Activated CD8-positive, alpha-beta memory T cell treated with anti-CD3 and anti-CD28 coated beads for 1 hour (primary cell): ENCODE measurements at places on chromosomes 3 and 15.

DNA sequence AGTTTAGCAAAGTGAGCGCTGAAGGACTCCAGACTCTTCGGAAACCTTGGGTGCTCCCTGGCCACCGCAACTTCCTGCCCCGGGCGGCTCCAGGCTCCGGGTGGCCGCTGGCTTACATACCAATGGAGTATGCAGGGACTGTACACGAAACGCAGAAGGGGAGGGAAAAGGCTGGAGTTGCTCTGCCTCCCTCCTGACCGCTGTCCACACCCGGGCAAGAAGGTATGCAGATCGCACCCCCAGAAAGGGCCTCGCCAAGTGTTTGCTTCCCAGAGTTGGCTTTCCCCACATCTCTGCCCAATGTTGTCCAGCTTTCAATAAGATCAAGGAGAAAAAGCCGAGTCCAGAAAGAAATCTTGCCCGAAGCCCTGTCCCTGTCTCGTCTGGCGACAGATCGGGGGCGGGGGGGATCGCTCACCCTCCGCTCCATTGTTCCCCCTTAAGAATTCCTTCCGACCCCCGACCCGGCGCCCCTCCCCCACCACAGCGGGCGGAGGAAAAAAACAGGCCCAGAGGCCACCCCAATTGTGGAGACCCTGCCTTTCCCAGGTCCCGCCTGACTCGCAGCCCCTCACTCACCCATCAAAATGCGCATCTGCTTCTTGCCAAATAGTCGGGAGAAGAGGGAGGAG is 533 bp downstream of the ARF4 start:
- DNase-seq = peak; percentile 48

DNA sequence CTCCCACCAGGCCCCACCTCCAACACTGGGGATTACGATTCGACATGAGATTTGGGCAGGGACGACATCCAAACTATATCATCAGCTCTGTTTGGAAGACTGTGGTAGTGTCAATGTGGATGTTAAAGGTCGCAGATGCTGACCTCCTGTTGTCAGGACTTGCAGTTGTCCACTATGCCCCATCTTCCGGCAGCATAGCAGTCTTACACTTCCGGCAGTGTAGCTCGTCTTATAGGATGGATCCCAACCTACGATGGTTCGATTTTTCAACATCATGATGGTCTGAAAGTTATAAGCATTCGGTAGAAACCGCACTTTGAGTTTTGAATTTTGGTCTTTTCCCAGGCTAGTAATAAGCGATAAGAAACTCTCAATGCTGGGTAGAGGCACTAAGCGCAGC is 20.6 kb downstream of the CLRN1 start:
- no peak for DNase-seq

- DNase-seq = no peak
These were observed 847.2 kb downstream of the TUSC7 start for GRCh38 chr3:117556646-117557407.

DNA sequence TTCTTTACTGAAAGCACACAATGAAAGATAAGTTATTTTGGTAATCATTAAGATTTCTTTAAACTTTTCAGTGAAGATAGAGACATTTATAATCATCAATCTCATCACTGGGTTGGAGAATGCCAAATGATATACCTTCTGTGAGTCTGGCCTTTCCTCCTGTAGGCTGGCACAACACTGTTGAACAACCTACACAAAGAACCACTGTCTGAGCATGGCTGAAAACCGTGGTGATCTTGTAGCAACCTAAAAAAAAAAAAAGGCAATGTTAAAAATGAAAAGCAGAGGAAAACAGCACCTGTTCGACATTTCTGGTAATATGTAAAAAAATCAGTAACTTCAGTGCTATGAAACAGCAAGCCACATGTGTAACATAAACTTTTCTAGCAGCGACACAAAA is 1.8 kb downstream of the RPS27L start:
- DNase-seq = no peak

GRCh38 chr3:52435246-52436101 is 9.4 kb downstream of the SEMA3G start:
- DNase-seq = no peak

DNA sequence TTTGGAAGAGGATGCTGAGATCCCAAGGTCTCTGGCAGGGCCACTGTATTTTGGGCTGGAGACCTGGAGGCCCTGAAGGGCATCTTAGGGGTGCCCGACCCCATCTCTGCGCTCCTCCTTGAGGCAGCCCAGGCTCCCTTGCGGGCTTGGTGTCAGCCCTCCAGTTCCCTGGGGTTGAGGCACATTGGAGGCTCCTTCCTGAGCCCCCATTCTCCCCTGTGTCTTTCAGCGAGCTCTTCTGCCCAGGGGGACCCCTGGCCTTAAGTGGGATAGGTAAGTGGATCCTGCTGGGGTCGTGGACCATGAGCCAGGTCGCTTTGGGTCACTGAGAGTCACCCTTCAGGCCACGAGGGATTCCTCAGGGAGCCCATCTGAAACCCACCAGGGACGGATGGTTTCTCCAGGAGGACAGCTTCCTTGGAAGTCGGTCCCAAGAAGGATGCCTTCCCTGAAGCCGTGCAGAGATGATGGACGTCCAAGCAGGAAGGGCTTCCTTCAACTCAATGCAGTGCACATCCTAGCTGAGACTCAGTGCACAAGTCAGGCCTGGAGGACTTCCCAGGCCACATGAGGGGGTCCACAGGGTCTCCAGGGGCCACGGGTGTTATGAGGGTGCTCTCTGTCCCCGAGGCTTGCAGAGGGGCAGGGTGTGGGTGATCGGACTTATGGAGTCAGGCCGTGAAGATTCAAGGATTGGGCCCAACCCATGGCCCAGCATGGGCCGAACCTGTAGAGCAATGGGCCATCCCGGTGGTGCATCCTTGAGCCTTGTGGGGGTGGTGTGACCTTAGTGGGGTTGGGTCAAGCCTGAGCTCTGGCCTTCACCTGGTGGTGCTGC is 224.3 kb downstream of the SNRPN start:
- no peak for DNase-seq

- no peak for DNase-seq
These were observed 32.4 kb downstream of the FAH start for GRCh38 chr15:80185152-80185551.

DNA sequence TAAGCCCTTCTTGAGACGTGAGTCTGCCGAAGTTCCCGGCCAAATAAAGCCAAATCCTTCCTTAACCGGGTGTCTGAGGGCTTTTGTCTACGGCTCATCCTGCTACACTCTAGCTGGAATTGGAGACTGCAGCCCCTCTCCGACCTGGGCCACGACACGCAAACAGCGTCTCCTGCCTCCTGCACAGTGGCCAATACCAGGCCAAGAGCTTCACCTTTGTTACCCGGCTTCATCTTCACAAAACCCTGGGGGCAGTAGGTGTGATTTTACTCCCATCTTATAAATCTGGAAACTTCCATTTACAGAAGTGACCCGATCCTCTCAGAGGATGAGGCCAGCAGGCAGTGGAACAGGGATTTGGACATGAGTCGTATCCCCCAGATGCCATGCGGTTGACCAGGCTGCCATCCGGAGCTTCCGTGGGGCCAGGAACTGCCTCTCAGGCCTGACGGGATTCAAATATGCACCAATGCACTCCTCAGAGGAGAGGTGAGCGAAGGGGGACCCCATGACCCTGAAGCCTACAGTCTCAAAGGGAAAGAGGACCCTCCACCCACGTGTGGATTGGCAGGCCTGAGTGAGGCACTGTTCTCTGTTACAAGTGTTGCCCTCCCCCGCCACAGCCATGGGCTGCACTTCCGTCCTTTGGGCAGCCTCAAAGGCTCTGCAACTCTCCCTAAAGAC is 53.2 kb upstream of the KLF13 start:
- no peak for DNase-seq

DNA sequence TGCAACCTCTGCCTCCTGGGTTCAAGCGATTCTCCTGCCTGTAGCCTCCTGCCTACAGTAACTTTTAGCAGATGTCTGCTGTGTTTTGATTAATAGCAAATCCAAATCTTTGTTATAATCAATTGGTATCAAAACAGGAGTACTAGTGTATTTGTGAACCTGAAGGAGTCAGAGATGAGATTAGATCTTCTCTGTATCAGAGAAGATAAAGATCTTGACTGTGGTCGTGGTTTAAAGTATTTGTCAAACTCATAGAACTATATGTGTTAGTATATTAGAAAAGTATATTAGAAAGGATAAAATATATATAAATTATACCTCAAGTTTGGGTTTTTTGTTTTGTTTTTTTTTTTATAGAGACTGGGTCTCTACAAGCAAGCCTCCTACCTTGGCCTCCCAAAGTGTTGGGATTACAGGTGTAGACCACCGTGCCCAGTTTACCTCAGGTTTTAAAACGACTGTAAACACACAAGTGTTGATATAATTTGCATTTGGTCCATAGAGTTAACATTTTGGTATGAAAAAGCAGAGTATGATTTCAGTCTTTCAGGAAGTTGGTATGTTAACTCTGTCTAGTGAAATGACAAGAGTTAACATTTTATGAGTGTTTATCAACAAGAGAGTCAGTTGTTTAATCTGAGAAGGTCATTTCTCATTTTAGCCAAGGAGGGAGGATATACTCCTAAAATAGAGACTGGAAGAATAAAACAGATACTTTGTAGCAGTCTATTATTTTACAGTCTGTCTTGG is 18.3 kb downstream of the RTF1 start:
- no peak for DNase-seq

- DNase-seq = no peak
These were observed 52.8 kb downstream of the RASA2 start for GRCh38 chr3:141539431-141540187.

GRCh38 chr15:28995705-28996104 is 109.9 kb downstream of the APBA2 start:
- no peak for DNase-seq

DNA sequence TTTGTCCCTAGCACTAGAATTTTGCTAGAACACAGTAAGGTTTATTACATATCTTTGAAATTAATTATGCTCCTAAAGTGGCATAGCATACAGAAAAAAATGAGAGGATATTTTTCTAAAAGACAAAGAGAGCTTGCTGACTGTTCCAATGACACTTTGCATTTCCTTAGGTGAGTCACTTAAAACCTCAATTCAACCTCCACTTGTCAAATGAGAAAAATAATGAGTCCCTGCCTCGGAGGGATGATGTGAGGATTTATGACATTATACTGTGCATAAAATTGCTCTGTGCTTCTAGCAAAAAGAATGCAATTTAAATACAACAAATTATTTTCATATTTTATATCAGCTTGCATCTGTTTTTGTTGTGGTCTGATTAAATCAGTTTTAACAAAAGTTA is 1417.0 kb upstream of the ALCAM start:
- no peak for DNase-seq

GRCh38 chr15:33119273-33119672 is 75.2 kb downstream of the FMN1 start:
- DNase-seq = no peak

GRCh38 chr3:114392831-114393230 is 99.0 kb downstream of the TIGIT start:
- no peak for DNase-seq

DNA sequence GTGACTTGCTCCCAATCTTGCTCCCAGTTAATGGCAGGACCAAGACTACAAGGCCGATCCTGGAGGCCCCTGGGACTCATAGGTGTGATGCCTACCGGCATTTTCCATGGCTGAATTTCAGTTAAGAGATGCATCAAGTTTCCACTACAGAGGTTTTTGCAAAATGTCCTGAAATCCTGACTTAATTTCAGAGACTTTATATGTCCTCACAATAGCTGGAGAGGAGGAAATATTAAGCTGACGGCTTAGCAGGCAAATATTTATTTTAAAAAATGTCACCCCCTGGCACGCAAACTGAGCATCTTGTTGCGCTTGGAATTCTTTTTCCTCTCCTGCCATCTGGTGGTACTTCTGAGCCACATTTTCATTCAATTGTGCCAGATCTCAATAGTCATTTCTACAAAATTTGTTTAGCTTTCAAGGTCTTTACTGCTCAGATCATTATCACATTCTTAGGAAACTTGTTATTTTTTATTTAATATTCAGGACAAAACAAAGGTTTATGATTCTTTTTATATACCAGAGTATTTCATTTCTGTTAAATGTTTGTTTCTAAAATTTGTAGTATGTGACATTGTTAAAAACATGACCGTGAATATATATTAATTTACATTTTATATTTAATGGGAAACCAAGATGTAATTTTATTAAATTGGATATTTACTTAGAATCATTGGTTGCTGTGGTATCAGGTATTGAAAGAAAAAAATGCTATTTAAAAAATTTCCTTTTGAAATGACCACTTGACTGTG is 189.2 kb upstream of the THRB start:
- no peak for DNase-seq

DNA sequence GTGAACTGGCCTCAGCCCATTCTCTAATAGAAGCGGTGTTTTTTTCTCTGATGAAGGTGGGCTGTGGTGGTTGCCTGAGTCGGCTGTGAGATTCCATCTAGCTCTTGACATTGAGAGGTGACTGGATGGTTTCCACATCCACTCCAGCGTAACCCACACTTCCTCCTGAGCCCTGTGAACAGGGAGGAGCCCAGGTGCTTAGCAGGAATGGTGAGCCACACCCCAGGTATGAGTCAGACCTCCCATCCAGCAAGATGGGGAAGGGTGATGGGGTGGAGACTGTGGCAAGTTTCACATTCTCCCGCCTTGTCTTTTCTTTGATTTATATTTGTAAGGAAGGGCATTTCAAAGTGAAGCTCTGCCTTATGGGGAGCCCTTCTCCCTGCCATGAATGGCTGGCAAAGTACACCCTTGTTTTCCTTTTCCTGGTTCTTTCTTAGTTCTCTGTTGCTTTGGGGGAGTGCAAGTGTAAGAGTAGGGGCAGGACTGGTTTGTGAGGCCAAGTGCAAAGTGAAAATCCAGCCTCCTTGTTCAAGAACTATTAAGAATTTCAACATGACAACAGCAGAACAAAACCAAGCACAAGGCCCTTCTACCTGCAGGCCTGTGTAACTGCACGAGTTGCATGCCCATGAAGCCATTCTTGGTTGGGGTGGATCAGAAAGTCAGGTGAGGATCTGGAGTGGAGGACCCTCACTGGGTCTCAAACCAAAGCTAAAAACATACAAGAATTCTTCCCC is 4.6 kb upstream of the TPRG1 start:
- no peak for DNase-seq

GRCh38 chr3:13163848-13164382 is 90.7 kb upstream of the IQSEC1 start:
- no peak for DNase-seq

DNA sequence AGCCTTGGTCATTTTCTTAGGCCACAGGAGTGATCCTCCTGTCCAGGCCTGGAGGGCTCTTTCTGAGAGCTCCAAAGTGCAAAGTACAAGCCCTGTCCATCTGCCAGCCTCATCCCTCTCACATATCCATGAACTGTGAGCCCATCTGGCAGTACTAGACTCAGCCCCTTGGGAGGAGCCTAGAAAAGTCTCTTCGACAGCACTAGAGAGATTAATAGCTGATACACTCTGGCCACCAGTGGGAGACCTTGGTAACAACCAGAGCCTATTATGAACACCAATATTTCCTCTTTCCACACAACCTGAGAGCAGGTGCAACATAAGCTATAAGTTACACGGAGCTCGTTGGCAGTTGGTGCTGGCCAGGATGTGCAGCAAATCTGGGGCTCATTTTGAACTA is 59.5 kb upstream of the DCLK3 start:
- DNase-seq = no peak
